Panc1 (cell line): ENCODE measurements at places on chromosomes 7 and 10.

DNA sequence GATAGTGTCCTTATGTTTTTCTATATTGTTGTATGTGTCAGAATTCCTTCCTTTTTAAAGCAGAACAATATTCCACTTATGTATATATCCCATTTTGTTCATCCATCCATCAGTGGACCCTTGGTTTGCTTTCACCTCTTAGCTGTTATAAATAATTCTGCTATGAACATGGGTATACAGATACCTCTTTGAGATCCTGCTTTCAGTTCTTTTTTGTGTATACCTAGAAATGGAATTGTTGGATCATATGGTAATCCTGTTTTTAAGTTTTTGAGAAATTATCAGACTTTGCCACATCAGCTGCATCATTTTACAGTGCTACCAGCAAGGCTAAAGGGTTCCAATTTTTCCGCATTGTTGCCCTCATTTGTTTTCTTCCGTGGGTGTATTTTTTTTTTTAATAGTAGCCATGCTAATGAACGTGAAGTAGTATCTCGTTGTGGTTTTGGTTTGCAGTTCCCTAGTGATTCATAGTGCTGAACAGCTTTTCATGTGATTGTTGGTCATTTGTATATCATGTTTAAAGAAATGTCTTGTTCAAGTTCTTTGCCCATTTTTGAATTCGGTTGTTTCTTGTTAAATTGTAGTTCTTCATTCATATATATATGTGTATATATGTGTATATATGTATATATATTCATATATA, 87.8 kb downstream of the LCOR start:
- no peak for DNase-seq

DNA sequence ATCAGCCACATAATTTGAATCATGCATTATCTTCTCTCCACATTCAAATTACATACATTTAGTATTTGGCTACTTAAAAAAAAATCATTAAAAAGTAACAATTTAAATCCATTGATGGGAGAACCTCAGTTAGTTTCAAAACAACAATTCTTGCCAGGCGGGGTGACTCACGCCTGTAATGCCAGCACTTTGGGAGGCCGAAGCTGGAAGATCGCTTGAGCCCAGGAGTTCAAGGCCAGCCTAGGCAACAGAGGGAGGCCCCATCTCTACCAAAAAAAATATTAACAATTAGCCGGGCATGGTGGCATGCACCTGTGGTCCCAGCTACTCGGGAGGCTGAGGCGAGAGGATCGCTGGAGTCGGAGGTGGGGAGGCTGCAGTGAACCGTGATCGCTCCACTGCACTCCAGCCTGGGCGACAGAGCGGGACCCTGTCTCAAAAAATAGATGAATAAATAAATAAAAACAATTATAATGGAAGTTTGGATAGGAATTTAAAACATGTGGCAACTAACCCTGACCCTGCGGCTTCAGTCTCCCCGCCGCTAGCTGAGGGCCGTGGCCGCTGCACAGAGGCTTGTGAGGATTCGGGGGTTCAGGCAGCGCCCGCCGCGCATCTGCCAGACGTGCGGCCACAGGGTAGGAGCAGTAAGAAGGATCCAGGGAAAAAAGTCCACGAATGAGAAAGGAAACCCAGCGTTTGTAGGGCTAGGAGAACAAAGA, 1.1 kb upstream of the CSGALNACT2 start:
- no peak for DNase-seq

DNA sequence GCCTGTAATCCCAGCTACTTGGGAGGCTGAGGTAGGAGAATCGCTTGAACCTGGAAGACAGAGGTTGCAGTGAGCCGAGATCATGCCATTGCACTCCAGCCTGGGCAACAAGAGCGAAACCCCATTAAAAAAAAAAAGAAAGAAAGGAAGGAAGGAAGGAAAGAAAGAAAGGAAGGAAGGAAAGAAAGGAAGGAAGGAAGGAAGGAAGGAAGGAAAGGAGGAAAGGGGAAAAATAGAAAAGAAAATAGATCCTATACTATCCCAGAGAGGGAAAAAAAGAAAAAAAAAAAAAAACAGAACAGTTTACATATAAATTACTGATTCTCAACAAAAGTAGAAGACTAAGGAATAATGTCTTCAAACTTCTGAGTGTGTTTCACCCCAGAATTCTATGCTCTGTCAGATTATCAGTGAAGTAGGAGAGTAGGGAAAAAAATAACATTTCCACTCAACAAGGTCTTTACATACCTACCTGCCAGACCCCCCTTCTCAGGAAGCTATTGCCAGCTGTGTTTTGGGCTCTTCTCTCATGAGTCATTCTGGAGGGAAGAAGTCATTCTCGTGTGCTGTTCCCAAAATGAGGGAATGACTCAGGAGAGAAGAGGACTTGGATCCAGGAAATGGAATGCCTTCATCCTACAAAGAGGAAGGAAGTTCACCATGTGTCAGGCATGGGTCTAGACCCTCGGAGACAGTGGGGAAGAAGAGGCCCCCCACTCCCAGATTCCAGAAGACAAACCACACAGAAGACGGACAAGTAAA, 20.9 kb downstream of the RGS10 start:
- peak; percentile 8 for DNase-seq

DNA sequence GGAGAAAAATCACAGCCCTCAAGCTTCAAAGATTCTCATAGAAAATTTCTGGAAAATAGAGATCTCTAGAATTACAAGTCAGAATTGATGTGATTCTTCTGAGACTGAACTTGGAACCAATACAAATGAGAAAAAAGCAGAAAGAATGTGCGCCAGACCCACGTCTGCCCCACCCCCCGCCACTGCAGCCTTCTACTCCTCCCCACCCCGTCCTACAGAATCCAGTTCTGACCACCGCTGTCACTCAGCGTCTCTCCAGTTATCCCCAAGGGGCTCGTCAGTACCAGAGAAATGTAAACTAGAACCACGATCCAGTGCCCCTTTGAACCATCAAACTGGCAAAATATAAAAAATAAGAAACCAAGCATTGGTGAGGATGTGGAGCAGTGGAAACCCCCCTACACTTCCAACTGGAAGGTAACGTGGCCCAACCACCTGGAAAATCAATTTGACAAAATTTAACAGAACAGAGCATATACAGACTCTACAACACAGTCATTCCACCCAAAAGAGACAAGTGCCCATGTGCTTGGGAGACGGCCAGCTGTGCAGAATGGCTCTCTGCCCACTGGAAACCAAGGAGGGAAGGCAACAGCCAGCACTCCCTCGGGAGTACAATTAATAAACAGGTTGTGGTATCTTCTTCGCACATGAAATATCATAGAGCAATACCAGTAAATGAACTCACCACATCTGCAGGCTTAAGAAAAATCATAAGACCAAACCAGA, 397.9 kb downstream of the TNS3 start:
- no peak for DNase-seq

- DNase-seq, result no peak
Observed at GRCh38 chr7:155426543-155427410, 31.2 kb upstream of the EN2 start.

DNA sequence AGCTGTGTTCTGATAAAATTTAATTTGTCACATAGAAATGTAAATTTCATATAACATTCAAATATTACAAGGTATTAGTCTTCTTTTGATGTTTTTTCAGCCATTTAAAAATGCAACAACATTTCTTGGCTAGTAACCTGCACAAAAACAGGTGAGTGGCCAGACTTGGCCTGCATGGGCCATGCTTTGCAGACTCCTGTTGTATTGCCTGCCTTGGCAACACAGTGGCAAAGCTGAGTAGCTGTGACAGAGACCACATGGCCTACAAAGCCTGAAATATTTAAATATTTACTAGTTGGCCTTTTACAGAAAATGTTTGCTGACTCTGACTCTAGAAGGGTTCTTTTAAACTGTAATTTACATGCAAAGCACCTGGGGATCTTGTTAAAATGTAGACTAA, 13.5 kb upstream of the TBX20 start:
- DNase-seq, result no peak
